Lower leg skin (tissue), 4 donors: ENCODE measurements at places on chromosomes 16 and 17. TPM values are rescaled to one million over a fixed set of nuclear protein-coding genes. Genes with fewer than 3 reads are reported as not detected.
A peak's percentile ranks its signal among the peaks of the same experiment; 100 is the strongest.

DNA sequence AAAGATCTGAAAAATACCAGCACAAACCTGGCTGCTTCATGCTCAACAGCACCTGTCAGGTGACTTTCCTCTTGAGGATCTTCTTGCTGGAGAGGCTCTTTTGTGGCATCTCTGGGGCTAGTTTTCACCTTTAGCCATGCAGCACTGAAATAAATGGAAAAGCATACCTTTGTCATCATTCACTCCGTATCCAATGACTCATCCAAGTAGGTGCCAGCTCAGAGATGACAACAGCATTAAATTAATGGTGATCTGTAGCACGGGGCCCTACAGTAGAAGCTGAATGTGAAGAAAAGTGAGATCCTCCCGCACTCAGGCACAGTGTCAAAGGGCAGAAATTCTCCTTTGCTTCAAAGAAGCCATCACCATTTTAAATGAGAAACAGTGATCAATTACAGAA is 32.2 kb downstream of the KIAA0753 start:
- no peak for DNase-seq

DNA sequence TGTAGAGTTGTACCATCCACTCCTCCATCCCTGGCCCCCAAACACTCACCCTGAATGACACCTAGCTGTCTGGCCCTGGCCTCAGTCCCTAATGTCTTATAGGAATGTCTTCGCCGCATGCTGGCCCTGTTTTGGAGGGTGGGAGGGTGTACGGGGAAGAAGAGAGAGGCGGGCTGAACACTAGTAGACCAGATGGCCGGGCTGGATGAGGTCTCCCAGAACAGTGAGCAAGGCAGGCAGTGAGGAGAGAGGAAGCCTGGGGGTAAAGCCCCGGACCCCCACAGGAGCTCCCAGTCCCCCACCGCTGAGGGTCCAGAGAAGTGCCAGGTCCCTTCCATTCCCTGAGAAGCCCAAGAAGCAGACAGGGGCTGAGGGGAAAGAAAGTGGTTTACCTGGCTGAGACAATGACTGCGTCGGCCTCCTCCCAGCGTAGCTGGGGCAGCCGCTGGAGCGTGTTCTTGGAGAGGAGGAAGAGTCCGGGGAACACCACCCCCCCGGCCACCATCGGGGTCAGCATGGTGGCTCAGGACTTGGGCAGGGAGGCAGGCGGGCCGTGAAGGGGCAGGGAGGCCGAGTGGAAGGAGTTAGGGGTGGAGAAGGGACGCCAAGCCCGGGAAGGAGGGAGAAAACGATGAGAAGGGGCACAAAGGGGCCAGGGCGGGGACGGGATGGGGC is 923 bp downstream of the TLCD3B start:
- DNase-seq: no peak

DNA sequence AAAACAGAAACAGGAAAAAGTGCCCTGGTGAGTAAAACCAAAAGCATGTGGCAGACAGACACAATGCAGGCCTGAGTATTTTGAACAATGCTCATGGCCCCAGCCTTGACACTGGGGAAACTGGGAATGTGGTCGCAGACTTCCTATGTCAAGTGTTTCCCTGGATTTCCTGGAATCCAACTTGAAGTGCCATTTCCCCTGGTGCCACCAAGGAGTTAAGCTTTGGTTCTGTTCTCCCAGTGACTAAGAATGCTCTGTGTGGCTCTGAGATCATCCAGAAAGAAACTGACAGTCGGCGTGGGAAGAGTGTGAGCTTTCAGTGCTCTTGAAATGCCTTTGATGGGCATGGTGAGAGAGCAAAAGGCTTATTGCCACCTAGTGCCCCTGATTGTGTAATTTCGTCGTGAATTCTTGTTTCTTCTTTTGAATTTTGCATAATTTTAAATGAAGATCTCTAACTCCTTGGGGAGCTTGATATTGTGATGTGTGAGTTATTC is 96.0 kb downstream of the YPEL2 start:
- DNase-seq: no peak

GGA3 gene
- total RNA-seq: 29.9 TPM

TBC1D3K gene
- 1.0 TPM for total RNA-seq

- DNase-seq: no peak
These were observed 6.8 kb upstream of the GFAP start for GRCh38 chr17:44922136-44922535.

DNA sequence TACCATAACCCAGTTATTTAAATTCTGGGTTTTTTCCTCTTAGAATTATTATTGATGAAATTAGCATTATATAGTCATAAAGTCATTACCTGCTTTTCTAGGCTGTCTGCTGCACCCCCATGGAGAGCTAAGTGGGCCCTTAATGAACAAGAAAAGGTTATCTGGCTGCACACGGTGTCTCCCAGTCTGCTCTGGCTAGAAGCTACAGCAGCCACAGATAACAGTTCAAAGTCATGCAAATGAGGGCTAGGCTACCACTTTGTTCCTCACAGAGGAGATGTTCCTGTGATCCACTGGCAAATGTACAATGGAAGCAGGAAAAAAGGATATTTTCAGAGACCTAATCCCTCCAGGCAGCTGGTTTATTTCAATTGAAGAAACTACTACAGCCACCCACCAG is 112.1 kb downstream of the SNX11 start:
- DNase-seq: no peak

GPRC5C gene
- total RNA-seq: 105 TPM

DNA sequence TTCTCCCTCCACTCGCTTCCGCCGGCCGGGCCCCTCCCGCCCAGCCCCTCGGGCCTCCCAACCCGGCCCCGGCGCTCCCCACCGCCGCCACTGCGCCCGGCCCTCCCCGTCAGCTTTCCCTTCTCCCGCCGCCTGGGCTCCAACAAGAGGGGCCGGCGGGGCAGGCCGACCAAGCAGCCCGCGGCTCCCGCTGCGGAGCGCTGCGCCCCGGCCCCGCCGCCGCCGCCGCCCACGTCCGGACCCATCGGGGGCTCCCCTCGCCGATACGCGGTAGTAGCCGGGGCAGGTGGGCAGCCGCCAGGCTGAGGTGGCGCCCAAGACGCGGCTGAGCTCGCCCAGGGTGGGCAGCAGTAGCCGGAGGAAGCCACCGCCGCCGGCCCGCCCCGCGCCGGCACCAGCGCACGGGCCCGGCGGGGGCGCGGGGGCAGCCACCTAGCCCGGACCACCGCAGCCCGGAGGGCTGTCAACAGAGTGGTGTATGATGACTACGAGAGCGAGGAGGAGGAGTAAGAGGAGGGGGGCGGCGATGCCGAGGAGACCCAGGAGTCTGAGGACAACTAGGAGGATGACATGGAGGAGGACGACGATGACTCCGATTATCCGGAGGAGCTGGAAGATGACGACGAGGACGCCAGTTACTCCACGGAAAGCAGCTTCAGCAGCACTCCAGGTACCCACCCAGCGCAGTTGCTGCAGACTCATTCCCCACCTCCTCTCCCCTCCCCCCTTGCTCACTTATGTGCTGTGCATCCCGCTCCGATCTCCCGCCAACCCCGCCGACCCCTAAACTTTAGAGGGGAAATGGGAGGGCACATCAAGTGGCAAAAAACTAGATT is 498 bp downstream of the LRRC37B start:
- DNase-seq: no peak

SPOP gene
- 74.7 TPM for total RNA-seq

DNA sequence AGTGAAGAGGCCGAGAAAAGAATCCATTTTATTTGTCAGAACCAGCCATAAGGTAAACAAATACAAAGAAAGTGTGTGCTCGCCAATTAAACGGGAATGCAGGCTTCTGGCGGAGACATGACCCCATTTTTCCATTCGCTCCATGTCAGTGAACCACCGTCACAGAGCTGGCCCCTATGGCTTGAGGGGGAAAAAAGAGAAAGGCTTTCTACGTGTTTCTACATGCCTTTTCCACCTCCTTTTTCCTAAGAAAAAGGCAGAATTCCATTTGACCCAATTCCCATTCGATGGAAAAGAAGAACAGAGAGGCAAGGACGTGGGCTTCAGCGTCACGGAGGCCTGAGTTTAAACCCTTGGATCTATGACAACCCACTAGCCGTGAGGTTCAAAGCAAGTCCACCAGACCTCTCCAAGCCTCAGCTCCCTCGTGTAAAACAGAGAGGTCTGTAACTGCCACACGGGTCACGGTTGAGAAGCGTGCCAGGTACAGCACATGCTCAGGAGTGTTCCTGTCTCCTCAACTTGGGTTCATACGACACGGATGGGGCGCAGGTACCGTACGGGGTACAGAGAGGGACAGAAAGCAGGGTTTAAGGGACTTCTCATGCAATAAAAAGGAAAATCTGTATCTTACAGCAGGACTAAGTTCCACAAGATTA is 91.9 kb downstream of the NXN start:
- no peak for DNase-seq

DNA sequence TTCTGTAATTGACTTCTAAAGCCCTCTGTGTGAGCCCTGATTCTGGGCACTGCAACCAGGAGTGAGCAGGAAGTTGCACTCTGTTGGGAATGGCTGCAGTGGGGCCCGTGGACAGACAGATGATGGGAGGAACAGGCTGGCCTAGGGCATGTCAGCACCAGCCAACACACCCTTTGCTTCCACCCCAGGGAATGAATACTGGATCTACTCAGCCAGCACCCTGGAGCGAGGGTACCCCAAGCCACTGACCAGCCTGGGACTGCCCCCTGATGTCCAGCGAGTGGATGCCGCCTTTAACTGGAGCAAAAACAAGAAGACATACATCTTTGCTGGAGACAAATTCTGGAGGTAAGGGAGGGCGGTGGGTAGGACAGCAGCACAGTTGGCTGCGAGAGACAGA is 10.8 kb upstream of the LPCAT2 start:
- peak; percentile 13 for DNase-seq

PRAC2 gene
- not detected for total RNA-seq

DNA sequence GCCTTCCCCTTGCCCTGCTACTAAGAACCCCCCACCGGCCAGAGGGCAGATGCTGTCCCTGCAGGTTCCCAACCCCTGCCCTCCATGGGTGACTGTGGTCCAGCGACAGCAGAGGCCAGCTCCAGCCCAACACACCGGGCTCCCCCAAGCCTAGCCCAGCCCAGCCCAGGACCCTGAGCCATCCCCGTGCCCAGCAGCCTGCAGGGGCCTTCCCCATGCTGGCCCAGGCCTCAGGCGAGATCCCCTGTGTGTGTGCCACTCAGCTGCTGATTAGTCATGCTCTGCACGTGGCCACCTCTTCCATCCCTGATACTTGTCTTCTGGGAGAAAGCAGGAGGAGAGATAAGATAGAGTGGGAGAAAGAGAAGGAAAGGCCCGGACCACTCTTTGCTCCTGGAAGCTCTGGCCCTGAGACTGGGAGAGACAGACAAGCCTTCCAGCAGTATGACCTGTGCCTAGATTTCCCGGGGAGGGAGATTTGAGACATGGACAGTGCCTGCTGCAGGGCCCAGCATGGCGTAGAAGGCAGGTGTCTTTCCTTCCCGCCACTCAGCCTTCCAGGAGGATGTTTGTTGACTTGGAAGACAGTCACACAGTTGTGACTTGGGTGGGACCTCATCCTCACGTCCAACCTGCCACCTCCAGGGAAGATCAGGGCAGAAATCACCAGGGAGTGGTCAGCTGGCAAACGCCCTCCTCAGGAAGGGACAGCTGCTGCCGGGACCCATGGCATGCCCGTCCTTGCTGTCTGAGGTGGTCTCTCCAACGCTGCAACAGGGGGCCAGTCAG is 41.3 kb upstream of the RASD1 start:
- DNase-seq: no peak

UTS2R gene
- total RNA-seq: not detected

- DNase-seq: no peak
These were observed 35.7 kb downstream of the ESRP2 start for GRCh38 chr16:68200088-68200783.

GRCh38 chr16:65392806-65393565 is 271.1 kb upstream of the CDH11 start:
- no peak for DNase-seq

CCDC78 gene
- 0.55 TPM for total RNA-seq

GRCh38 chr17:10881959-10882358 is 44.1 kb upstream of the PIRT start:
- DNase-seq: no peak

HIRIP3 gene
- total RNA-seq: 28.9 TPM

RAB11FIP4 gene
- 38.8 TPM for total RNA-seq

GRCh38 chr16:66844342-66845079 is at the start of gene CA7:
CA7 (plus strand) TSS chr16:66844414; CDS start chr16:66844488, 74 bp downstream.
- DNase-seq: no peak

KCNH6 gene
- total RNA-seq: not detected

DNA sequence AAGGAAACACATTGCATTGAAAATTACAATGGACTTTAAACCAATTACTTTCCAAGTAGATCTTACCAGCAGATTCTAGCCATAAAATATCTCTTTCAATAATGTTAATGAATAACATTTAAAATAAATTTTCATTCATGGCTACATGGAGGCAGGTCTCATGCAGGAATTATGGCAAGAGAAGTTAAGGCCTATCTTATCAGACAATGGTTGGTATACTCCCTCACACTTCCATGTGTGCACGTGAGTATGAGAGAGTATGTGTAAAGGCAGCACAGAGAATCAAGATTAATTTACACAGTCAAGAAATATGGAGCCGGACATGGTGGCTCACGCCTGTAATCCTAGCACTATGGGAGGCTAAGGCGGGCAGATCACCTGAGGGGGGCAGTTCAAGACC is 76.5 kb downstream of the HELZ start:
- no peak for DNase-seq

PROCA1 gene
- not detected for total RNA-seq

KRTAP29-1 gene
- not detected for total RNA-seq

CCDC154 gene
- 0.52 TPM for total RNA-seq

DNA sequence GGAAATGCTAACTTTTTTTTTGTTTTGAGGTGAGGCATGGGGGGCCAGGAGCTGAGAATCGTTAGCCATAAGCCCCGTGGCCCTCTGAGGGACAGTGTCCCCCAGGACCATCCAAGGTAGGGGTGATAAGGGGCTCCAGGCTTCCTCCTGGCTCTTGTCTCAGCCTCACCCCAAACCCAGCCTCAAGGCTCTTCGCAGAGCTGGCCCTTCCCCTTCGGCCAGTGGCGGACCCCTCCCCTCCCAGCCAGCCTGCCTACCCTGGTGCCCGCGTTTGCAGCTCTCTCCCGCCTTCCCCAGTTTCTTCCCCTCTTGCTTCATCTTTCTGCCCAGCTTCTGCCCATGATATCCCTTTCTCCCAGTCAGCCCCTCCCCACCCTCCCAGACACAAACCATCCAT is 22.7 kb upstream of the ATP2A3 start:
- no peak for DNase-seq

DNA sequence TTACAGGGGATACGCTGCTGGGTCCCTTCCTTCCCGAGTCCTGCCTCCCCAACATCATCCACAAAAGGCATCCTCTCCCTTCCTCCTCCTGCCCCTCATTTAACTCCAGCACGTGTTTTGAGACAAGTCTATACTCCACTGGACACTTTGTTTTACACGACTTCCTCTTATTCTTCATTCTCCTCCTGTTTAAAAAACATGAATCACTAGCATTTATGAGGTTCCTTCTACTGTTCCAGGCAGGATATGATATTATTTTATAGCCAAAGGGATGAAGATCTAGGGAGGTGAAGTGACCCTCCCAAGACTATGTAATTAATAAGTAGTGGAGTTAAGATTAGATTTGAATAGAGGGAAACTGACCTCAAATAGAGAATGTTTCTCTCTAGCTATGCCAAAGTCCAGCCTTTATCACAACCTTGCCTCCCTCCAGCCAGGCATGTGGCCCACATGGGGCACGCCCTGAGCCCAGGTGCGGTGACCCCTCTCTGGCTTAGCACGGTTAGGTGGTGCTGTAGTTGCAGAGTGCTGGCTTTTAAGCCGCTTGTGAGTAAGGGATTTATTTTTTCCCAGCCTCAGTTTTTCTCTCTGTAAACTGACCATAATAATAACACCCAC is 1.3 kb upstream of the HSD17B2 start:
- DNase-seq: no peak

ZNF18 gene
- 21.7 TPM for total RNA-seq

GRCh38 chr16:88766975-88767374 is 18.0 kb downstream of the PIEZO1 start:
- DNase-seq: no peak

CACNG1 gene
- not detected for total RNA-seq

CDK5R1 gene
- 5.8 TPM for total RNA-seq
